ENCODE measurements at places on chromosomes 12 and 14.

DNA sequence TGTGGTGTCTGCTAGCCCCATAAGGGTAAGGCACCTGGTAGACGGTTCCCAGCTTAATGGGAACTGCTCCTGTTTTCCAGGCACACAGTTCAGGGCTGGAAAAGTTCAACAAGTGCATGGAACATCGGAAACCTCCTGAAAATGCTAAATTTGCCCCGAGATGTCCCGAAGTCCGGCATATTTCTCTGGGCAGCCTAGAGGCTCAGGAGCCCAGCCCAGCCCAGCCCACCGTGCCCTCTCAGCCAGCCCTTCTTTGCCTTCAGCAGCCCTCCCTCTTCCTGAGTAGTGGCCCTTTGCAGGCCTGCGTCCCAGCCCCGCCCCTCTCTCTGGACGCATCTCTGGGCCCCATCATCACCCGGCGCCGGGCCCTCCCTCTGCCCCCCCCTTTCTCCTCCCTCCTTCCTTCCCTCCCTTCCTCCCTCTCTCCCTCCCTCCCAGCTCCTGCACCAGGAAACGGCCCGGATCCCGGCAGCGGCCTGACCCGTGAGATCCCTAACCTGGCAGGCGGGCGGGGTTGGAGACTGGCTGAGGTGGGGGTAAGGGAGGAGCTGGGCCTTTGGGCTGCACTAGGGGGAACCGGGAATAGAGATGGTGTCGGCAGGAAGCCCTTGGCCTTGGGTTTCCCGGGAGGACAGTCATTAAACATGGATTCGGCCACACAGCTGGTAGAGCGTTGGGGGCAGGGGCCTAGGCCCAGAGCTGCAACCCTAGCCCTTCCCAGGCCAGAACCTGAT lies at the start of gene BCL2L2:
Gene BCL2L2, plus strand, starts transcription at position 422 of the 734 bp plus-strand sequence. CDS start 935 bp downstream, outside the sequence.
- peak; percentile 65 for DNase-seq

GRCh38 chr14:55965851-55966250 lies 152.4 kb upstream of the PELI2 start:
- peak; percentile 34 for DNase-seq

- DNase-seq, result no peak
Measured at GRCh38 chr12:20044846-20045245, 323.5 kb upstream of the PDE3A start.

- no peak for DNase-seq
Measured at GRCh38 chr12:6563448-6564050, 4.5 kb downstream of the NOP2 start.

DNA sequence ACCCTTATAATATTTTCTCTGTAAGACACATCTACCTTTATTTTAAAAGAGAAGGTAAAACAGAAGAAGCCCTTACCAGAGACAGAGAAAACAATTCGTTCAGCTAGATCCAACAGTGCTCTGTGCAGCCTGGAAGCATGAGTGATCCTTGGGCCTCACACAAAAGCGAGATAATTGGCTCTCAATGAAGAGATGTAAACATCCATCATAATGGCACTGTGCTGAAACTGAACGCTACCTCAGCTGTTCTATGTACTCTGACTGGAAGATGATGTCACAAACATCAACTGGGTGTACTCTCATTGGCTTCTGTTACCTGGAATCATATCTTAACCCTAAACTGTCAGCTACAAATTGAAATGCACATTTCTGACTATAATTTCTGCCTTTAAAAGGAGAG lies at the start of gene MGAT4C:
Gene MGAT4C, minus strand, starts transcription at position 229 of the 400 bp plus-strand sequence.
- no peak for DNase-seq

- no peak for DNase-seq
Measured at GRCh38 chr14:55249423-55249822, 21.8 kb upstream of the FBXO34 start.

- no peak for DNase-seq
Measured at GRCh38 chr12:44088647-44089046, 252.8 kb downstream of the TMEM117 start.

GRCh38 chr12:129696405-129696804 lies 207.4 kb downstream of the TMEM132D start:
- no peak for DNase-seq

GRCh38 chr12:54024581-54025305 lies 3.5 kb upstream of the HOXC6 start:
- no peak for DNase-seq

DNA sequence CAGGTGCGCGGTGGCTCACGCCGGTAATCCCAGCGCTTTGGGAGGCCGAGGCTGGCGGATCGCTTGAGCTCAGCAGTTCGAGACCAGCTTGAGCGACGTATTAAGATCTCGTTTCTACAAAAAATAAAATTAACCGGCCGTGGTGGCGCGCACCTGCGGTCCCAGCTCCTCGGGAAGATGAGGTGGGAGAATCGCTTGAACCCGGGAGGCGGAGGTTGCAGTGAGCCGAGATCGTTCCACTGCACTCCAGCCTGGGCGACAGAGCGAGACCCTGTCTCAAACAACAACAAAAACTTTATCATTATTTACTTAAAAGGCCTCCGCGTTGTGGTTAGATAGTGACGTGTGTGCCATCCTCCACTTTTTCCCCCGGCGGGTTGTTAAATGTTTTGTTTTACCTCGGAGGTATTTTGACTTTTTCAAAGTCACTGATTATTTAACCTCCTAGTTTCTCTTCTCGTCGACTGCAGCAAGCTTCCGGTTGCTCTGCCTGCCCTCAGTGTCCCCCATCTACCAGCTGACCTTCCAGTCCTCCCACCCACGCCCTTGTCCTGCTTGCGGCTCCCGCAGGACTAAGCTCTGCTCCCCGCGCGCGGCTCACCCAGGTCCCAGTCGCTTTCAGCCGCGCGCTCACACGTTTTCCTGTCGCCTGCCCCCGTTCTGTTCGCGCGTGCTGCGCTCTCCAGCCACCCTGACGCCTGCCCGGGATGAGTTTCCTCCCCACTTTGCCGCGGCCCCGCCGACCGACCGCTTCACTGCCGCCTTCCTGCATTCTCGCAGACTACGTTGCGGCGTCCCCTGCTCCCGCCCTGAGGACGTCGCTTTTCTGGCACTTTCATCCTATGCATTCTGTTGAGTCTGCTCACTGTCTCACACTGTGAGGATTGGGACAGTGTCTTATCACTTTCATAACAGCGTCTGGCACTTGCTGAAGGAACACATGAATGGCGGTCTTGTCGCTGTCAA lies 1.2 kb upstream of the SCAF11 start:
- no peak for DNase-seq

GRCh38 chr14:69873877-69874780 lies 5.1 kb upstream of the SMOC1 start:
- peak; percentile 42 for DNase-seq

- no peak for DNase-seq
Measured at GRCh38 chr14:59566725-59567124, 9.9 kb downstream of the CCDC175 start.

DNA sequence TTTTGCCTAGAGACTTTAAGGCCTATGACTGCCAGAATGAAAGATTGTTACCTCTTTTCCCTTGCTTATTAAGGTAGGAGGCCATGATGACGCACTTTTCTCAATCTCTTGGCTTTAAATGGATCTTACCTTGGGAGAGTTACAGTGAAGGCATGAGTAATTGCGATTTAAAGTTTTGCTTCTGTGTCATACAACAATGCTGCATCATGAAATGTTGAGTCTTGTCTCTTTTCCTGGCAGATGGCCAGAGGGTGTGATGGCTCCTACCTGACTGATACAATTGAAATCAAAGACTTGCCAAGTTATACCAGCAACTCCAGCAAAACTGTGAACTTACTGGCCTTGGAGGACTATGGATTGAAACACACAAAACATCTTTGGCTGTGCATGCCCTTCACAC lies 17.2 kb upstream of the LRRK2 start:
- no peak for DNase-seq

- DNase-seq, result no peak
Measured at GRCh38 chr12:125944446-125944845, 879.2 kb downstream of the AACS start.

DNA sequence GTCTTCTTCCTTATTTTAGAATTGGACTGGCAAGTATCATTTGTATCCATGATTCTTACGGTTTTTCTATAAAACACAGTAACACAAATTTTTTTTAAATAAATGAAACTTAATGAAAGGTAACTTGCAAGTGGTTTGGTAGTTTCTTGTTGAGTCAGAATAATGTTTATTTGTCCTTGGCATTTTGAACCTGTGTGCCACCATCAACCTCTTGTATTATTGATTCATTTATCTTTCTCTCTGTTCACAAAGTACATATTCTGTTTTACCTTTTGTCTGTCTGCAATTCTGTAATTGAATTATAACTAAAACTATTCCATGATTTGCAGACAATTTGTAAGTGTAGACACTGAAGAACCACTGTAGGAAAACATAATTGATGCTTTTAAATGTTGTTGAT lies 54.7 kb downstream of the MIPOL1 start:
- no peak for DNase-seq

GRCh38 chr14:74155749-74156148 lies 71.0 kb downstream of the LIN52 start:
- DNase-seq, result no peak

DNA sequence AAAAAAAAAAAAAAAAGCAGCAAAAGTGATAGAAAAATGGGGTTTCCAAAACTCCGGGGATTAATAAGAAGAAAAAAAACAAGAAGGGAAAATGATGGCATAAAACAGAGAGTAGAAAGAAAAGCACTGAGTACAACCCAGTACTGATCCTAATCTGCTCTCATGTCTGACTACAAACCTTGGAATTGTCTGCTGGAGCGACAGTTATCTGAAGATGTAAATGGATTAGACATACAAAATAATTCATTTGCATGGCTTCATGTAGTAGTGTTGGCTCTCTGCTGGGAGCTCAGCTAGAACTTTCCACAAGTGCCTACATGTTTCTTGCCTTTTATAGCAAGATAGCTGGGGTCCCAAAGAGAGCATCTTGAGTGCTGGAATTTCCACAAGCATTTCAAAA lies 34.2 kb downstream of the ZCRB1 start:
- no peak for DNase-seq

DNA sequence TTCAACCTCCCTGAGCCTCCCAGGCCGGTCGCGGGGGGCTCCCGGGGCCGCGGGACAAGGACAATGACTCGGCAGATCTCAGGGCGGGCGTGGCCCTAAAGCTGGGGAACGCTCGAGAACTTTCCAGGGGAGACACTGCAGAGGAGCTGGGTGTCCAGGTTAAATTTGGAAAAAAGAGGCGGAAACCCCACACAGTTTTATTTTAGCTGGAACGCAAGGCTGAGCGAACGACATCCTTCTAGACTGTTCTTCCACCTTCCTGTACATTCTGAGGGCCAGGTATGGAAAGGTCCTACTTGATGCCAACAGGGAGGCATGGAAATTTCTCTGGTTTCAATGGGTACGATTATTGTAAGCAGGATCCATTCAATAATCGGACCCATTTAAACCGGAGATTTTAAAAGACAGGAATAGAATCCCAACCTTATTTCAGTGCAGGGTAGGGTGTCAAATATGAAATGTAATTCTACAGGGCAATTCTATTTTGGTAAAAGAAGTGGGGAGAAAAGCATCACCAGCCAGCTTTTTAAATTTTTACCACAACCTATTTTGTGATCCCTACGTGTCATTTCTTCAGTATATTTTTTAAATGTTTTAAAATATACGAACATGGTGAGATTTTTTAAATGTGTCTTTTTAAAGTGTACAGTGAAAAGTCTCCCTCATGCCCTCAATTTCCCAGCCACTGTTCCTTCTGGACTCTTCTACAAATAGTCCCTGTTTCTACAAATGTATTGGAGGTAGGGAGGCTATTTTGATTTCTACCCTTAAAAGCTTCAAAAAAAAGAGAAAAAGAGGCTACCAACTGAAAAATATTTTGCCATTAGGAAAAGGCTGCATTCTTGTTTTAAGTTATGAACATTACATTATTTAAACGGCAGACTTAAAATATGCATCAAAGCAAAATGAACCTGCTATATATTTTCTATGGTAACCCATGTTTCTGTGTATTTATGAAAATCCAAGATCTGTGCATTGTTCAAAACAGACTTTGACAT lies 1.1 kb upstream of the UBC start:
- DNase-seq, result no peak

GRCh38 chr14:75442166-75442565 lies 14.3 kb downstream of the JDP2 start:
- DNase-seq, result no peak

GRCh38 chr14:97791906-97792305 lies 994.7 kb downstream of the VRK1 start:
- DNase-seq, result no peak

GRCh38 chr12:44379831-44380230 lies 496.3 kb downstream of the NELL2 start:
- no peak for DNase-seq

DNA sequence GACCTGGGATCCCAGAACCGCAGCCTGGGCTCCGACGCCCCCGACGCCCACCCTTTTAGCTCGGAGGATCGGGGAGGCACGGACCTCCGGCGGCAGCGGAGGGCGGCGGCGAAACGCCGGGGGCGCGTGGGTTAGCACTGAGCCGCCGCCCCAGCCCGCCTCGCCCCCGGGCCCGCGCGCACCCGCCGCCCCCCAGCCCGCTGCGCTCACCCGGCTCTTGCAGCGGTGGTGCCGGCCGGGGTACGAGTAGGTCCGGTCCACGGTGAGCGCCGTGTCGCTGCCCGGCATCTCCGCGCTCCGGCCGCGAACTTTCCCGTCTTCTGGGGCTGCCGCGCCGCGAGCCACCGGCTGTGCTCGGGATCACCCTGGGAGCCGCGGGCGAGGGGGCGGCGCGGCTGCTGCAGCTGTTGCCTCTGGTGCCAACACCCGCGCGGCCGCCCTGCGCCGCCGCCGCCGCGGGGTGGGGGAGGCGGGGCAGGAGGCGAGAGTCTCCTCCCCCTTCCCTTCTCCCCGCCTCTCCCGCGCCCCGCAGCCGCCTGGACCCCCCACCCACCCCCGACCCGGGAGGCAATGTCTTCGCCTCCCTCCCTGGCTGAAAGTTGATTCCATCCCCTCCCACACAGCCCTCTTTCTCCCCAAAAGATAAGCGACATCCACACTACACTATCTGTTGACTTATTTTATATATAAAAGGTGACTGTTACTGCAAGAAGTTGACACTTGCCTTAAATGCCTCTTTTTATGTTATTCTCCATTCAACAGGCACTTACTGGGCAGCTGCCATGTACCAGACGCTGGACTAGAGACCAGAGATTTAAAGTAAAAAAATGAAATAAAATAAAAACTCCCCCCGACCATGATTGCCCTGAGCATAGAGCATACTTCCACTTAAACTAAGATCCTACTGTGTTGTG lies at the start of gene TMCC3:
Gene TMCC3, minus strand, starts transcription at position 415 of the 914 bp plus-strand sequence. Its CDS starts 127 bp downstream, at position 288.
- no peak for DNase-seq

GRCh38 chr14:71714225-71714624 lies 218.0 kb upstream of the RGS6 start:
- peak; percentile 90 for DNase-seq

- no peak for DNase-seq
Measured at GRCh38 chr14:26173581-26174110, 424.2 kb downstream of the NOVA1 start.

- DNase-seq, result no peak
Measured at GRCh38 chr14:47148686-47149085, 497.1 kb upstream of the RPL10L start.
